ENCODE measurements at places on chromosomes 2 and 18. TPM values are rescaled to one million over a fixed set of nuclear protein-coding genes. Genes with fewer than 3 reads are reported as not detected.
A peak's percentile ranks its signal among the peaks of the same experiment; 100 is the strongest.

Gene KYNU
- 0.43 TPM for polyA plus RNA-seq

Gene IFIH1
- 0.98 TPM for polyA plus RNA-seq

Gene GPR39
- not detected for polyA plus RNA-seq

Gene KATNAL2
- polyA plus RNA-seq = 0.49 TPM

Gene INHBB
- 20.0 TPM for polyA plus RNA-seq

Gene TNFRSF11A
- polyA plus RNA-seq = 0.12 TPM

Gene PTH2R
- not detected for polyA plus RNA-seq

Gene GRHL1
- 0.63 TPM for polyA plus RNA-seq

Gene UPP2
- polyA plus RNA-seq = not detected

- no peak for DNase-seq
These were observed 310.3 kb upstream of the HS6ST1 start for GRCh38 chr2:128628996-128629395.

- DNase-seq = no peak
These were observed 1.0 kb upstream of the TCF4 start for GRCh38 chr18:55588870-55589595.

DNA sequence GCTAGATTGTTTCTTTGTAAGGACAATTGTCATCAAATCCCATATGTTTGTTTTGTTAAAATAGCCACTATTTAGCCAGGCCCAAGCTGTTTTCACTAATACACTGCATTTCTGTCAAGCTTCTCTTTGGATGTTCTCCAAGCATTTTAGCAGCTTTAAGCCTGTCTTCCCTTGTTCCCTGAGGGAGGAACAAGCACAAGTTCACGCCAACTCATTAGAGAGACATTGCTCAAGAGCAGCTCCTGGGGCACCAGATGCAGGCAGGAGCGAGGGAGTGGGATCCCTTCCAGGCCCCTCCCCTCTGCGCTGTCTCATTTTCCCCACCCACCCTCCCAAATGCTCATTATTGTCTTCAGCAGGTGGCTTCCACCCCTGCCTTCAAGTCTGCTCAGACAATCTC is 32.6 kb upstream of the PPP3R1 start:
- peak; percentile 66 for DNase-seq

GRCh38 chr2:8472545-8473323 is 209.1 kb upstream of the ID2 start:
- no peak for DNase-seq

DNA sequence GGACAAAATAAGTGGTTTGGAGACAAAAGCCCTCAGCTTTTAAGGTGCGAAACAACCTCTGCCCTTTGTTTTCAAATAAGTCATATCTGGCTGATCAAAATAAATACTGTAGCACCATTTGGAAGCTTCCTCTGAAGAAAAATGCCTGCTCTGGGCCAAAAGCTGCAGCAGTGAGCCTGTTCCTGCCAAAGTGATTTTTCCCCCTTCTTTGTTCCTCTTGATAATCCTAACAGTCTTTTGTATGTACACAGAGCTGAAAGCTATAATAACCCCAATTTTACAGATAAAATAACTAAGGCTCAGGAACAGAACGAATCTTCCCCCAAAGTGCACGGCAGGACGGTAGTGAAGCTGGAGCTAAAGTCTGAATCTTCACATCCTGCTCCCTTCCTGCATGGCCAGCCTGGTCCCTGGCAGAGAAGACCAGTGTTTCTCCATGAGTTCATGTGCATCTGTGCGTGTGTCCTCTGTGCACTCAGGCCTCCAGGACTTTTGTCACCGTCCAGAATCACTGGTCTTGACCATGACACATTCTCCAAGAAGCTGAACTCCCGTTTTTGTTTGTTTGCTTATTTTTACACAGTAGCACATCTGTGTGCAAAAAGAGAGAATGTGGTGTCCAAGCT is 2114.1 kb upstream of the PIK3C3 start:
- no peak for DNase-seq

GRCh38 chr2:134739879-134740301 is 21.1 kb upstream of the TMEM163 start:
- DNase-seq = no peak

DNA sequence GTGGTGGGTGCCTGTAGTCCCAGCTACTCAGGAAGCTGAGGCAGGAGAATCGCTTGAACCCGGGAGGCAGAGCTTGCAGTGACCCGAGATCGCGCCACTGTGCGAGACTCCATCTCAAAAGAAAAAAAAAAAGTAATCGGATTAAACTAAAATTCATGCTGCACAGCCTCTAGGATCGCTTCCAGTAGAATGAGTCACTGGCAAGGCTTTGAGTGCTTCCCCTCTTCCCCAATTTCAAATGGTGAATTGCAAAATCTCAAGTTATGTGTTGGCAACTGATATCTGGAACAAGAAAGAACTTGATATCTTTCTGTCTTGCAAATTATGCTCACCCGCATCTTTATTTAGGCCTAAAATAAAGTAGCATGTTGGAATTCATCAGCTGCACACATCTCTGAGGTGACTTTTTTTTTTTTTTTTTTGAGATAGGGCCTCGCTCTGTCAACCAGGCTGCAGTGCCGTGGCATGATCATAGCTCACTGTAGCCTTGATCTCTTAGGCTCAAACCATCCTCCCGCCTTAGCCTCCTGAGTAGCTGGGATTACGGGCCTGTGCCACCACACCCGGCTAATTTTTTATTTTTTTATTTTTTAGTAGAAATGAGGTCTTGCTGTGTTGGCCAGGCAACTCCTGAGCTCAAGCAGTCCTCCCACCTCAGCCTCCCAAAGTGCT is 12.7 kb downstream of the TTC39C start:
- peak; percentile 72 for DNase-seq

GRCh38 chr2:158962074-158962473 is 6.4 kb upstream of the TANC1 start:
- no peak for DNase-seq

- no peak for DNase-seq
These were observed 48.4 kb downstream of the NPPC start for GRCh38 chr2:231877533-231878456.

DNA sequence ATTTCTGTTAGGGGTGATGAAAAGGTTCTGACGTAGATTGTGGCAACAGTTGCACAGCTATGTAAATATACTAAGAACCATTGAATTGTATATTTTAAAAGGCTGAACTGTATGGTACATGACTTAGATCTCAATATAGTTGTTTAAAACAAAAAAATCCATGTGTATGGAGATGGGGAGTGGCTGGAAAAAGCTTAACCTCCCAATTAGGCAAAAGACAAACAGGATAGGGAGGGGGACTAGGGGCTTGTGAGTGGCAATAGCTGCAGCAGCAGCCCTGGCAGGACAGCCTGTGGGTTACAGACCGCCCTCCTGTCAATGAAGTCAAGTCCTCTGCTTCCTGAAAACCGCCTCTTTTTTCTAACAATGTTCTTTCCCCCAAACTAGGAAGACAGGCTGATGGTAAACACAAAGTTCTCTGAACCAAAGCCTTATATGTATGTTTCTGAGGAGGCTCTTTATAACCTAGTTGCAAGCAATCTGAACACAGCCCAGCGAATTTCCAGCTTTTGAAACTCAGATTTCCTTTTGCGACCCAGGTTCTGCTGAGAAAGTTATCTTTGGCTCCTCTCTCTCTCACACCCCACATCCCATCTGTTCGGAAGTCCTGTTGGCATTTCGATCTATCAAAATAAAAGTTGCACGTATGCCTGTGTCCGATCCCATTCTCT is 10.3 kb downstream of the ATP8B1 start:
- no peak for DNase-seq

DNA sequence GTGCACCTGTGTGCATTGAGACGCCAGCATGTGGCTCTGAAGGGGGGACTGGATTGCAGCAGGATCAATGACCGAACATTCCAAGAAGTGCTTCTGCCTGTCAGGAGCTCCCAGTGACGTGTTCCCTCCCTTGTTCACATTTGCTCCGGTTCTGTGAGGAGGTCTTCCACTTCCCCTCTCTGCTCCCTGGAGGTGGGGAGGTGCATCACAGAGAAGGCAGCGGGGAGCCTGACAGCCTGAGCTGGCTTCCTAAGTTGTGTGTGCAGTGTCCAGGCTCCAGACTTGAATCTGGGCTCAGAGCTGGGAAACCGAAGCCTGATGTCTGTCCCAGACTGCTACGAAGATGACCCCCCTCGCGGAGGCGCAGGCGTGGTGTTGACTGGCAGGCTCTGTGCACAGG is 171.0 kb downstream of the KLHL29 start:
- no peak for DNase-seq

DNA sequence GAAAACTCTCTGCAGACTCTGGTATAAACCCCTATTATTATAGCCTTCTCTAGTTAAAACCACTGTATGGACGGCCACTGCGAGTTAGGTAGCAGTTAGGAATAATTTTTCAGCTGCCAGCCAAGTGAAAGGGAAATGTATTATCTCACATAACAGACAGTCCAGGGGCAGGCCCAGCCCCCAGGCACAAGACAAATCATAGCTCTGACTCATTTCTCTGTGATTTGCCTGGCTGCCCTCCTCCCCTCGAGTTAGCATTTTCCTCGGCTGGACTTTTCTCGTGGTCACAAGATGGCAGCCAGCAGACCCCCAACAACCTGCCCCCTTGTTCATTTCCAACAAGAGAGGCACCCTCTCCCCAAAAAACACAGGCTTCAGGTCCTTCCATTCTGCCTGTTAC is 10.5 kb downstream of the VIT start:
- peak; percentile 24 for DNase-seq

GRCh38 chr2:10762651-10763460 is 41.4 kb downstream of the ATP6V1C2 start:
- no peak for DNase-seq

DNA sequence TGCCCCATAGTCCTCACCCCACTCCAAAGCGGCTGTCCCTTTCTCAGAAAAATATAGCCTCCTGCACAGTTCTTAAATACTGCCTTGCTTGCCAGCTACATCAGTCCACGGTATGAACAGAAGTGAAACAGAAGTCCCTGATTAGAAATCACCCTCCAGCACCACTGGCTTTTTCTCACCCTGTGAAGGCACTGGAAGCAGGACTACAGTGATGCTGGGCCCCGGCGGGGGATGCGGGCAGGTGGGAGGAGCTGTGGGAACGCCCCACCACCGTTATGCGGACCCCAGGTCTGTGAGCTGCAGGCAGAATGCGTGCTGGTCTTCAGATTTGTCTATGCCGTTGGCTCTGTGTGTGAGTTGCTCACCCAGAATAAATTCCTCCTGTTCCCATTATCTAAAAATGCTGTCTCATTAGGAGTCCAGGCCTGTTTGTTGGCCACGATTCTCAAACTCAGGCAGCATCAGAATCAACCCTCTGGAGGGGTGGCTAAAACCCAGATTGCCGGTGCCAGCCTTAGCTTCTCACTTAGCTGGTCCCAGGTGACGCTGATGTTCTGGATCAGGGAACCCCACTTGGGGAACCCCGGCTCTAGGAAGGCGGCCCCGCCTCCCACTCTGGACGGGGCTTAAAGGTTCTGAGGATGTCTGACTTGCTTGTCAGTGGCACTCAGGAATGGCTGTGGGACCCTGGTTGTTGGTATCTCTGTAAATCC is 224.8 kb upstream of the PXDN start:
- no peak for DNase-seq

- DNase-seq = no peak
These were observed 23.2 kb downstream of the CAB39 start for GRCh38 chr2:230735884-230736283.

- DNase-seq = no peak
These were observed 51.1 kb upstream of the ZNF236 start for GRCh38 chr18:76771192-76771799.

All from psoas muscle (tissue), 8 donors.